ENCODE measurements at places on chromosomes 6 and 20.

DNA sequence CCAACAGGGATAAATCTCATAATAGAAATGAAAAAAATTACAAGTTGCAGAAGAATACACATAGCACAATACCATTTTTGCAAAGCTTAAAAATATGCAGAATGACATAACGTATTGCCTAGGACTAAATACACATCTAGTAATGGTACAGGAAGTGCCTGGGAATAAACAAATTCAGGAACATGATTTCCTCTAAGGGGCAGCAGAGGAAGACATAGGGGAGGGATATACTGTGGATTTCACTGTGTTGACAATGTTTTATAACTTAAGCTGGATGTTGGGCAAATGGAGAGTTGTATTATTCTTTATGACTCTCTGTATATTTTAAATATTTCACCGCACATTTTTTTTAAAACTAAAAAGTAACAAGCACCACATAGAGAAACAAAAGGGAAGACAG is 5.6 kb upstream of the GLO1 start:
- no peak for DNase-seq

- no peak for DNase-seq
These were observed 117.6 kb upstream of the PHACTR1 start for GRCh38 chr6:12598919-12599318.

DNA sequence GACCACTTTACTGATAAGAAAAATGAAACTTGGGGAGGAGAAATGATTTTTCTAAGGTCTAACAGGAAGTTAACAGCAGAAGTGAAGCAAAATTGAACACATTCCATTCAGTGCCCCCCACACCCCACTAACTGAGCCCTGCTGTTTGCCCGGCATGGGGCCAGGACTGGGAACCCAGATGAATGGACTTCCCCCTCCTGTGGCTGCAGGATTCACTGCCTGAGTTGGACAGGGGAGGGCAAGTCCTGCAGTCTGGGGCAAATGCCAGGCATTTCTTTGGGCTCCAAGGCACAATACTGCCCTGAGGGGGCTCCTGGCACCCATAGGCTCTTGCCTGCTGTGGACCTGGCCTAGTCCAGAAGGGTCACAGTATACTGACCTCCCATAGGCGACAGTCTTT is 28.3 kb downstream of the FYN start:
- no peak for DNase-seq

GRCh38 chr20:32674362-32674789 is 635 bp upstream of the C20orf203 start:
- DNase-seq = peak; percentile 50

GRCh38 chr6:157271441-157271840 is 51.9 kb downstream of the TMEM242 start:
- DNase-seq = no peak

DNA sequence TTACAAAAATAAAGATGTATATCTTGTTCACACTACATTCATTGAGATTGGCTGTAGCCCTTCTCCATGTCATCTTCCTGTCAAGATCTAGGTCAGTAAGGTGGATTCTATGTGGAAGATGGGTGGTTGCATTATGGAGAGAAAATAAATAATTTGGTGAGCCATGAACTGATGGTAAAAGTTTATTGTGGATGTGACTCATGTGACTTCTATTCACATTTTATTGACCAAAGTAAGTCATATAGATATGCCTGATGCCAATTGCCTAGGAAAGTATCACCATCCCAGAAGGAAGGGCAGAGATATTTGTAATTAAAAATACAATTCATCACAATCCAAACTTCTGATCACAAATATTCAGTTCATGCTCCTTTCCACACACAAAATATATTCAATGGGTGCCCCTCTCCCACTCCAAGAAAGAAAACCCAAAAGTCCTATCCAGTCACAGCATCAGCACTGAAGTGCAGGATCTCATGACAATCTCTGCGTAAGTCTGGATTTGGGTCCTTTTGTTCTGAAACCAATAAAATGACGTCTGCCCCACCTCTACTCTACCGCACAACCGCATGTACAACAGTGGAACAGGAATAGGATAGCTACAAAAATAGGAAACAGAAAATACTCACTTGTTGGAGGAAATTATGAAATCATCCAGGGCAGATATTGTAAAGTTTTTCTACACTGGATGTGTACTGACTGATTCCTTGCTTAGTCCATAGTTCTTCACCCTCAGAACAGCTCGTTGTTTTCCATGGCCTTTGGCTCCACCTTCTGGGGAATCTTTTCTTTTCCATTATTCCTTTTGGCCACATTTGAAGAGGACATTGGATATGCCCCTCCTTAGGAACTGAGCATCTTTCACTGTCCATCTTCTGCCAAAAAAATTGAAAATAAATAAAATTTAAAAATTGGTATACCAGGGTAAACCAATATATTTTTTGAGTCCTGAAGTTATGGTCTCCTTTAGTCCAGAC is 16.1 kb upstream of the SLC17A3 start:
- peak; percentile 17 for DNase-seq

DNA sequence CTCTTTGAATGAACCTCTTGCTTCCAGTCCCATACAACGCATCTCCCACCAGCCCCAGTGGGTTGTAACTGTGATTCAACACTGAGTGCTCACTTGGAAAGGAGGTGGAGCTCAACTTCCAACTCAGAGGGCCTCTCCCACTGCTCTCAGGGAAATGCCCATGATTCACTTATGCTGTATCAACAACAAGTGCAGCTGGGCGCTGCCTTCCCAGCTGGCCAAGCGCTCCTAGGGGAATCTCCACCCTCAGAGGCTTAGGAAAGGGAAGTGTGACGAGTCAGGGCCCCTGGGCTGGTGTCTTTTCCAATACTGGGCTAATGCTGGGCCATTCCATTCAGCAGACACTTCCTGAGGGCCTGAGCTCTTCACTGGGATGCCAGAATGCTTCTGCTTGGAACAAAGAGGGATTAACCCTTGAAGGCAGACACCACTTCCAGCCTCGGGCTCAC is 8.1 kb upstream of the OCSTAMP start:
- peak; percentile 98 for DNase-seq

DNA sequence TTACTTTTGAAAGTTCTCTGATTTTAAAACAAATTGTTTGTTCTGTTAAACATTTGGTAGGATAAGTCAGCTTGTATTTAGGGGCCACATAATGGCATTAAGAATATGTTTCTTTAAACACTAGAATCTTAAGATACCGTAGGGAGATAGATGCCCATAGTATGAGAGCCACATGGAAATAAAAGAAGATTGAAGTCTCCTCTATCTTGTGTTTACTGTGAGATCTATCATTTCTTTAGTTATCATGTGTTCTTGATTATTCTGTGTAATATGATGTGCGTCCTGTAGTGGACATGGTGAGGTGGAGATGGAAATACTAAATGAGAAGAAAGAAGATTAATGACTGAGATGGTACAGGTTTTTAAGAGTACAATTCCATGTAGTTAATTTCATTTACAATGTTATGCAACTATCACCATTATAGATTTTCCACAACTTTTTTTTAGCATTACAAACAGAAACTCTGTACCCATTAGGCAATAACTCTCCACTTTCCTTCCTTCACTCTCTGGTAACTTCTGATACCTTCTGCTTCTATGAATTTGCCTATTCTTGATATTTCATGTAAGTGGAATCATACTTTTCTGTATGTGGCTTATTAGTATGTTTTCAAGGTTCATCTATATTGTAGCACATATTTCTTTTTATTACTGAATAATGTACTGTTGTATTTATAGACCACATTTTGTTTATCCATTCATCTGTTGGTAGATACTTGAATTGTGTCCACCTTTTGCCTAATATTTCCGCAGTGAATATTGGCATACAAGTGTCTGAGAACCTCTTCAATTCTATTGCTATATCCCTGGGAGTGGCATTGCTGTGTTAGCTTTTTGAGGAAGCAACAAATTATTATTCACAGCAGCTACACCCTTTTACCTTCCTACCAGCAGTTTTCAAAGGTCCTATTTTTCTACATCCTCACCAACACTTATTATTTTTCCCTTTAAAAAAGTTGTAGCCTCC is 11.5 kb downstream of the RNF146 start:
- DNase-seq = no peak

DNA sequence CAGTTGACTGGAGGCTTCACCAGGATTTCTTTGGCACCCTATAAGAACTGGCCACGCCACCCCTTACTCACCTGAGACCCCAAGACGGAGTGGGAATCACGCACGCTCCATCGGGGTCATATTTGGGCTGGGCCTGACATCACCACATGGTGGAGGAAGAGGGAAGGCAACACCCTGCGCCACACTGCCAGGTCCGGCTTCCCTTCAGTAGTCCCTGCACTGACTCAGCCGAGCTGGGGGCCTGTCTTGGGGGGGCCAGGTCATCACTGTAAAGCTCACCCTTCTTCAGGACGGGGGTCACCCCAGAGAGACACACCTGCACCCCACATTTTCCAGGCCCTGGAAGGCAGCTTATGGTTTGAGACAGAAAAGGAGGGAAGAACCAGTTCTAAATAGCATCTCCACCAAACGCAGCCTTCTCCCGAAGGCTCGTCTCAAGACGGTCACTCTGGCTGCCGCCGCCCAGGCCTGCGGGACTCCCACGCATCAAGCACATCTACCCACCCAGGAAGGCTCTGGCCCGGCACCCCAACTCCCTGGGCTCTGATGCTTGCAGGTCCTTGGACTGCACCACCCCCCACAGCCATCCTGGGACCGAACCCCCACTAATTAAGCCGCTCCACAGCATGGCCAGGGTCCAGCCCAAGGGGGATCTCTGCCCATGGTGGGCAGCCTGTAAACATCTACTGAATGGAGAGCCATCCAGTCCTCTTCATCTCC is 51.8 kb downstream of the GINS1 start:
- DNase-seq = no peak
